ENCODE measurements at places on chromosomes 16 and 17.

- no peak for DNase-seq
These were observed 26.3 kb downstream of the UBALD1 start for GRCh38 chr16:4588386-4588785.

DNA sequence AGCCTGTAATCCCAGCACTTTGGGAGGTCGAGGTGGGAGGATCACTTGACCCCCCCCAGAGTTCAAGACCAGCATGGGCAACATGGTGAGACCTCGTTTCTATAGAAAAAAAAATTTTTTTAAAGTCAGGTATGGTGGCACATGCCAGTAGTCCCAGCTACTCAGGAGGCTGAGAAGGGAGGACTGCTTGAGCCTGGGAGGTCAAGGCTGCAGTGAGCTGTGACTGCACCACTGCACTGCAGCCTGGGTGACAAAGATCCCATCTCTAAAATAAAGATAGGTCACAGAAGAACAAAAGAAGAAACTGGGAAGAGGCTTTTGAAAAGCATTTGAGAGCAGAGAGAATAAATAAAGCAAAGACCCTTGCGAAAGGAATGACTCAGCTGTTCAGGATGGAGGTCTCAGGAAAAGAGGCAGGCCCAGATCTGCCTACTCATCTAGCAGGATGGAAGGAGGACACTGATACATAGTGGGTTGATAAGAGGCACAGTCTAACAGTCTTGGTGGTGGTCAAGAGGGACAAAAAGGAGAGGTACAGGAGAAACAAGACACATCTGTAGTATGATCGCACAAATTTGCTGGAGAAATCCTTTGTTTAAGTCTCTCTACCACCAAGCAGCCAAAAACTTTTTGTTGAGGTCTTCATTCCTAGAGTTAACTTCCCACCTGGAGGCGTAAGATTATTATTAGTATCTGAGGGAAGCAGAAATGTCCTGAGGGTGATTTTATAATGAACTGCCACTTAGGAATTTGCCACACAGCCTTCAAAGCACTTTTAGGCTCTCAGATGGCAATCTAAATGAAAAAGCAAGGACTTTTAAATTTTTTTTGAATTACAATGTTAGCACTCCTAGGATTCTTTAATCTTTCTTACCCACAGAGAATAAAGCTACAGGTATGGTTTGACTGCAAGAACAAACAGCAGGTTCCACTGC is 17.6 kb downstream of the ZSWIM7 start:
- DNase-seq = no peak

GRCh38 chr16:68362947-68363657 is 52.3 kb downstream of the PRMT7 start:
- no peak for DNase-seq

GRCh38 chr17:66562119-66562518 is 259.7 kb downstream of the PRKCA start:
- DNase-seq = no peak

GRCh38 chr17:58148609-58149008 is 425 bp downstream of the OR4D1 start:
- DNase-seq = no peak

- no peak for DNase-seq
These were observed 52.5 kb downstream of the CNOT1 start for GRCh38 chr16:58577141-58577540.

DNA sequence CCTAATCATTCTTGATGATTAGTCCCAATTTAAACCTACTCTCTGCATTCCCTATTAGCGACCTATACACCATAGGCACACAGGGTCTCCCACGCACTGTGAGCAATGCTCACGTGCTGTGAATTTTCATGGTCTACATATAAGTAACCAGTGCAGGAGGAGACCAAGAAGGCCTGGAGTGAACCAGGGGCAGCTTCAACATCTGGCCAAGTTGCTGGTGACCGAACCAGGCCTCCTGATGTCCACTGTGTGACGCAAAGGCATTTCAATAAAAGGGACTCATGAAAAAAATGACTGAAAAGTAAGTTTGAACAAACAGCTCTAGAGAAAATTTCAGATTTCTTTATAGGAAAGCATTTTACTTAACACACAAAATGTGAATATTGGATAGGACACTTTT is 107.0 kb downstream of the ZFHX3 start:
- DNase-seq = no peak

- DNase-seq = peak; percentile 22
These were observed 858 bp downstream of the SKAP1 start for GRCh38 chr17:48429156-48429555.
